Ovary (tissue), 10 donors: ENCODE measurements at places on chromosomes 13 and 19.

GRCh38 chr13:113421673-113422270 lies 31.5 kb downstream of the ADPRHL1 start:
- H3K36me3 ChIP-seq = no peaks in the 10 kb centered on the region
- H3K27me3 ChIP-seq = no peaks in the 10 kb centered on the region
- no peak overlapping the region for H3K27ac ChIP-seq
- peaks cover 3% of the 10 kb centered on the region for H3K4me1 ChIP-seq
- peak; percentile 53 for DNase-seq
- no peak overlapping the region for H3K4me3 ChIP-seq

DNA sequence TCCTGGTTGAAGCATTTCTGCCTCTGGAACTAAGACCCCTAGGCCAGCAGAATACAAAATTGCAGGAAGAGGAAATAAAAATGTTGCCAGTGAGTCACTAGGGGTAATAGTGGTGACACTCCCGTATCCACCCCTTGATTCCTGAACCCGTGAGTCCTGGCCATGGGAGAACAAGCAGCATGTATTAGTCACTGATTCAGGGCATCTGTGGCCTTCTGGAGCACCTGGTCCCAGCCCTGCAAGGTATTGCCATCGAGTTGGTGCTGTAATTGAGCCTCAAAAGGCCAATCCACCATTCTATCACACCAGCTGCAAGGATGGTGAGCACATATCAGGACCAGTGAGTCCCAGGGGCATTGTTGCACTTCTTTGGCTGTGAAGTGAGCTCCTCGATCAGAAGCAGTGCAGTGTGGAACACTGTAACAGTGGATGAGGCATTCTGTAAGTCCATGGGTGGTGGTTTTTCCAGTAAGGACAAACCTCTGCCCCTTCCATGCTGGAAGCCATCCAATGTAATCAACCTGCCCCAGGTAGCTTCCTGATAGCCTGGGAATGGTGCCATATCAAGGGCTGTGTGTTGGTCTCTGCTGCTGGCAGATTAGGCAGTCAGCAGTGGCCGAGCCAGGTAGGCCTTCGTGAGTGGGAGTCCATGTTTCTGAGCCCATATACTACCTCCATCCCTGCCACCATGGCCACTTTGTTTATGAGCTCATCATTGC lies 39.6 kb downstream of the C1QTNF9 start:
- H3K4me3 ChIP-seq = no peak overlapping the region
- no peak overlapping the region for H3K27ac ChIP-seq
- H3K4me1 ChIP-seq = no peaks in the 10 kb centered on the region
- DNase-seq = no peak
- H3K27me3 ChIP-seq = no peaks in the 10 kb centered on the region

DNA sequence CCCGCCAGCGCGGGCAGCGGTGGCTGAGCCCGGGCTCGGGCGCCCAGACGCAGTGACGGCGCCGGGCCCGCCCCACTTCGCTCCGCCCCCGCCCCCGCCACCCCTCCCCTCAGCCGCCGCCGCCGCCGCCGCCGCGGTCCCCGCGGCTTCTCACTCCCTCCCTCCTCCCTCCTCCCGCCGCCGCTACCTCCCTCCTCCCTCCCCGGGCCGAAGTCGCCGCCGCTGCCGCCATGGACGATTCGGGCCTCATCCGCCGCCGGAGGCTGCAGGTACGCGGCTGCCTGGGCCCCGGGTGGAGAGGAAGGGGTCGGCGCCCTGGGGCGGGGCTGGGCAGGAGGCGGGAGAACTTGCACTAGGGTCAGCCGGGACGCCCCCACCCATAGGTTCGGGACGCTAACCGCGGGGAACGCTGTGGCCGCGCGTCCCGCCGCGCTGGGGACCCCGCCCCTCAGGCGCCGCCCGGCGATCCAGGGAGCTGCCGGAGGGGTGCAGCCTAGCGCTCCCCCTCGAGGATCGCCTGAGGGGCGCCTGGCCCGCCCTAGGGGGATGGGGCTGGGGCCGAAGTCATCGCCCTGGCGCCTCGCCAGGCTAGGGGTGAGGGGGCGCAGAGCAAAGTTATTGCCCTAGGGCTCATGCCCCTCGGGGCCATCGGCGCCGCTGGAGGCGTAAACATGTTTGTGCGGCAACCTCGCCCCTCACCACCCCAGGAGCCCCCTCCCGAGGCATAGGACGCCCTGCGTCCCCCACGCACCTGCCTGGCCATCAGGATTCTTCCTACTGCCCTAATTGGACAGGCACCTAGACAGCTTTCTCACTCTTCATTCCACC lies 427 bp downstream of the RTBDN start:
- peaks cover 16% of the 10 kb centered on the region for H3K27me3 ChIP-seq
- no peaks in the 10 kb centered on the region for H3K36me3 ChIP-seq
- H3K4me1 ChIP-seq = no peaks in the 10 kb centered on the region
- H3K4me3 ChIP-seq = peak overlapping the region; percentile 26
- no peak for DNase-seq

DNA sequence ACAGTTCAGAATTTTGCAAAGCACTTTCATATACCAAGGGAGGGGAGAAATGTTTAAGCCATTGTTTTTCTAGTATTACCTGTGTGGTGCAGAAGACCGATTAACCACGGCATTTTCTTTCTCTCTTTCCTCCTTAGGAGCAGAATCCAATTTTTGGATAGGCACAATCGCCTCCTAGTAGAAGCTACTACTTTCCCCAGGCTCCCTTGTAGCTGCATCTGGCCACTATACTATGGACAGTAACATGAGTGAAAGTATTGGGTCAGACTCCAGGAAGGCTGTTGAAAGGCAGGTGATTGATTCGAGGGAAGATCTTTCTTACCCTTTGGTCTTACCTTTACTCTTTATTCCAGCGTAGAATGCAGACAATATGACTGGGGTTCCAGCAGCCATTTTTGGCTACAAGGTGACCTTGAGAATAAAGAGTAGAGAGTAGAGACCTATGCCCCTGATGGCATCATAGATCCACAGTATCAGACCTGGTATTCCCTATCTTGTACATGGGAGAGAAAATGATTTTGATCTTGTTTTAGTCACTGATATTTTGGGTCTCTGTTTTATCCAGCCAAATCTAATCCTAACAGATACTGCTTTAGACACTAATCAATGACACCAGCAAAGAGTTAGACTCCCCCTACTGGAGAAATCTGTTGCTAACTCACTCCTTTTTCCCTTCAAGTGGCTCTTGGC lies 77.0 kb downstream of the LRRC63 start:
- no peak overlapping the region for H3K4me3 ChIP-seq
- no peaks in the 10 kb centered on the region for H3K36me3 ChIP-seq
- no peaks in the 10 kb centered on the region for H3K4me1 ChIP-seq
- DNase-seq = no peak
- H3K27me3 ChIP-seq = no peaks in the 10 kb centered on the region

GRCh38 chr13:27691207-27691606 lies 69.5 kb downstream of the POLR1D start:
- no peak overlapping the region for H3K27ac ChIP-seq
- no peak for DNase-seq
- no peaks in the 10 kb centered on the region for H3K27me3 ChIP-seq
- H3K36me3 ChIP-seq = no peaks in the 10 kb centered on the region
- no peaks in the 10 kb centered on the region for H3K4me1 ChIP-seq
- H3K4me3 ChIP-seq = no peak overlapping the region

DNA sequence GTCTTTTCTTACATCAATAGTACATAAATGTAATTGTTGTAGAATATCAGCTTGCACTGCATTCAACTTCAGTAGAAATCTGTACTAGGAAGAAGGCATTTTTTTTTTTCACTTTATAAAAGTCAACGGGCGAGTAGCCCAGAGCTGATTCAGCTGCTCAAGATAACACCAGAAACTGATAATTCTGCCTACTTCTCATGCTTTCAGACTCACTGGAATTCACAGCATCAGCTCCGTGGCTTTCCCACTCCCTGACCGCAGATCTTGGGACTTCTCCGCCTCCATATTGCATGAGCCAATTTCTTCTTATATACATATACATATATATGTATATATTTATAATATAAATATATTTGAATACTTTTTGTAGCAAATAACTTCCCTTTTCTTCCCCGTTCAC lies 263.1 kb upstream of the RXFP2 start:
- DNase-seq = no peak
- H3K27ac ChIP-seq = no peak overlapping the region
- no peaks in the 10 kb centered on the region for H3K36me3 ChIP-seq
- H3K4me1 ChIP-seq = no peaks in the 10 kb centered on the region
- no peaks in the 10 kb centered on the region for H3K27me3 ChIP-seq
- H3K4me3 ChIP-seq = no peak overlapping the region

GRCh38 chr13:65677906-65678305 lies 1552.2 kb downstream of the PCDH9 start:
- no peaks in the 10 kb centered on the region for H3K36me3 ChIP-seq
- H3K4me1 ChIP-seq = no peaks in the 10 kb centered on the region
- no peak overlapping the region for H3K27ac ChIP-seq
- H3K27me3 ChIP-seq = no peaks in the 10 kb centered on the region
- no peak overlapping the region for H3K4me3 ChIP-seq

DNA sequence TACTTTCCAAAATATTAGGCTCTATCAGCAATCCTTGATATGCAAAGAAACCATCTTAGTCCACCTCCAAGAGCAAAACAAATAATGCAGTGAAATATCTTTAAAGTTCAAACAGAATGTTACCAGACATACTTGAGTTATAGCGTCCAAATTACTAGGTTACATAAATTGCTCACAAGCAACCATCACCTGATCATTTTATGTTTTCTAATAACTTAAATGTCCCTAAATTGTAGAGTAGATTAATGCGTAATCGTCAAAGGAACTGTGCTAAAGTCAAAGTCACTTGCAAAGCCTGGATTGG lies 350.6 kb upstream of the ARGLU1 start:
- H3K4me3 ChIP-seq = no peak overlapping the region
- no peak for DNase-seq
- H3K27me3 ChIP-seq = no peaks in the 10 kb centered on the region
- H3K4me1 ChIP-seq = no peaks in the 10 kb centered on the region
- H3K36me3 ChIP-seq = no peaks in the 10 kb centered on the region

DNA sequence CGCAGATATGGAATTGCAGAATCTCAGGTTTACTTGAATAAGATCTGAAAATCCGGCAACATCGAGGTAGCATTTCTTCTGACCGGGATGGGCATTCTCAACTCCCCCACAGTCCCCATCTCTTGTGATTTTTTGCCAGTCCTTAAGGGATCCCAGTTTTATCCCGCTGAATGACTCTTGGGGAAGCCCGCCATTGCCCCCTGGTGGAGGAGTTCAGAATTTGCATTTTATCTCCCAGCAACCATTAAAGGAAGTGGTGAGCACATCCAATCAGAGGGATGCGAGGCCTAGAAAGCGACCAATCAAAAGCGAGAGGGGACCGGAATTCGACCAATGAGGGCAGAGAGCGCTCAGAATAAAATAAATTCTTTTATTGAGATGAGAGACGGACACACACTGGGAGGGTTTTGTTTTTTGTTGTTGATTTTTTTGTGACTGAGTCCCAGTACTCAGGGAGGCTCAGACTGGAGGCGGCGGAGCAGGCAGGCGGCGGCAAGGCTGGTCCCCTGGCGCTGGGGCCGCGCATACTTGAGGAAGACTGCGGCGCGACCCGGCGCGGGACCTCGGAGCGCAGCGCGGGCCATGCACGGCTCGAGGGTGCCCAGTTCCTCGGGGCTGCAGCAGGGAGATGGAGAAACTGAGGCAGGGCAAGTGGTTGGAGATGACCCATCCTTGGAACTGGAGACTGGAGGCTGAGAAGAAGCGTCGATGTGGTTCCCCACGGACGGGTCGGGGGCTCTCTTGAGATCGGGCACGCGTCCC lies 3.9 kb upstream of the TTC9B start:
- peaks cover 5% of the 10 kb centered on the region for H3K27me3 ChIP-seq
- peak; percentile 68 for DNase-seq
- H3K27ac ChIP-seq = no peak overlapping the region
- H3K4me1 ChIP-seq = peaks cover 10% of the 10 kb centered on the region

- no peaks in the 10 kb centered on the region for H3K27me3 ChIP-seq
- no peak overlapping the region for H3K27ac ChIP-seq
- no peak overlapping the region for H3K4me3 ChIP-seq
- DNase-seq = no peak
- H3K4me1 ChIP-seq = no peaks in the 10 kb centered on the region
Measured at GRCh38 chr13:37453246-37453645, 145.3 kb downstream of the POSTN start.

- H3K4me3 ChIP-seq = no peak overlapping the region
- H3K27me3 ChIP-seq = no peaks in the 10 kb centered on the region
- H3K4me1 ChIP-seq = no peaks in the 10 kb centered on the region
- no peaks in the 10 kb centered on the region for H3K36me3 ChIP-seq
Measured at GRCh38 chr19:7328647-7329046, 20.1 kb upstream of the ARHGEF18 start.

GRCh38 chr13:45224176-45224575 lies 23.3 kb upstream of the KCTD4 start:
- no peaks in the 10 kb centered on the region for H3K27me3 ChIP-seq
- H3K36me3 ChIP-seq = no peaks in the 10 kb centered on the region
- no peak overlapping the region for H3K27ac ChIP-seq
- no peak overlapping the region for H3K4me3 ChIP-seq
- H3K4me1 ChIP-seq = no peaks in the 10 kb centered on the region

DNA sequence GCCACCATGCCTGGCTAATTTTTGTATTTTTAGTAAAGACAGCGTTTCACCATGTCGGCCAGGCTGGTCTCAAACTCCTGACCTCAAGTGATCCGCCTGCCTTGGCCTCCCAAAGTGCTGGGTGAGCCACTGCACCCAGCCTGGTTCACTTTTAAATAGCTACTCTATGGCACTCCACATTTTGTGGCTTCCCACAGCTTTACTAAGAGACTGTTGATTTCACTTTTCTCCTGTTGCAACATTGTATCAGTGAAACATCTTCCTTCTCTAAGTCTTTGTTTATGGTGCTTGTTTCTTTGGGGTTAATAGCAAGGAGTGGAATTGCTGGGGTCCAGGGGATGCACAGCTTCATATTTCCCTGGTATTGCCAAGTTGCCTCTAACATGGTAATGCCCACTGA lies 12.3 kb downstream of the TMEM38A start:
- H3K27me3 ChIP-seq = no peaks in the 10 kb centered on the region
- no peaks in the 10 kb centered on the region for H3K36me3 ChIP-seq
- DNase-seq = no peak

GRCh38 chr13:44158881-44159632 lies 214.6 kb upstream of the SERP2 start:
- H3K4me3 ChIP-seq = no peak overlapping the region
- H3K27ac ChIP-seq = no peak overlapping the region
- H3K36me3 ChIP-seq = no peaks in the 10 kb centered on the region

DNA sequence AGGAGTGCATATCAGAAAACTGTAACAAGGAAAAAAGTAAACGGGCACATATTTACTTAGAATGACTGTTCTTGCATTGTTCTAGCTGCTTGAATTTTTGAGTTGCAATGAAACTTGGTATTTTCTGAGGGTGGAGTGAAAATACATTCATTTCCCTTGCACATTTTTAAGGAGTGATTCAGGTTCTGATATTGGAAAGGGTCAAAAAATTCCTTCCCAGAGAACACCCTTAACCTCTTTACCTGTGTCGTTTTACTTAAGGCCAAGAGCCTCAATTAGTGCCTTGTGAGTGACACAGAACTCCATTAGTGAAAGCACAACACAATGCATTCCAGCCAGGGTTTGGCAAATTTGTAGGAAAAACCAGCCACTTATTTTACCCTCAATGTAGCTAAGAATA lies 2.3 kb downstream of the ITGBL1 start:
- no peaks in the 10 kb centered on the region for H3K27me3 ChIP-seq
- H3K4me3 ChIP-seq = no peak overlapping the region
- no peak overlapping the region for H3K27ac ChIP-seq

- peak; percentile 86 for DNase-seq
- peak overlapping the region; percentile 60 for H3K27ac ChIP-seq
- H3K36me3 ChIP-seq = no peaks in the 10 kb centered on the region
- H3K27me3 ChIP-seq = no peaks in the 10 kb centered on the region
- peaks cover 30% of the 10 kb centered on the region for H3K4me1 ChIP-seq
- peak overlapping the region; percentile 18 for H3K4me3 ChIP-seq
Measured at GRCh38 chr19:4976401-4977298, 7.7 kb downstream of the KDM4B start.

GRCh38 chr13:90197722-90198121 lies 1149.8 kb upstream of the MIR17HG start:
- no peaks in the 10 kb centered on the region for H3K4me1 ChIP-seq
- no peaks in the 10 kb centered on the region for H3K36me3 ChIP-seq
- no peak overlapping the region for H3K4me3 ChIP-seq
- H3K27me3 ChIP-seq = no peaks in the 10 kb centered on the region
- H3K27ac ChIP-seq = no peak overlapping the region
- DNase-seq = no peak
